Ecto neural progenitor cell (in vitro differentiated cells): ENCODE measurements at places on chromosomes 3 and 15.

DNA sequence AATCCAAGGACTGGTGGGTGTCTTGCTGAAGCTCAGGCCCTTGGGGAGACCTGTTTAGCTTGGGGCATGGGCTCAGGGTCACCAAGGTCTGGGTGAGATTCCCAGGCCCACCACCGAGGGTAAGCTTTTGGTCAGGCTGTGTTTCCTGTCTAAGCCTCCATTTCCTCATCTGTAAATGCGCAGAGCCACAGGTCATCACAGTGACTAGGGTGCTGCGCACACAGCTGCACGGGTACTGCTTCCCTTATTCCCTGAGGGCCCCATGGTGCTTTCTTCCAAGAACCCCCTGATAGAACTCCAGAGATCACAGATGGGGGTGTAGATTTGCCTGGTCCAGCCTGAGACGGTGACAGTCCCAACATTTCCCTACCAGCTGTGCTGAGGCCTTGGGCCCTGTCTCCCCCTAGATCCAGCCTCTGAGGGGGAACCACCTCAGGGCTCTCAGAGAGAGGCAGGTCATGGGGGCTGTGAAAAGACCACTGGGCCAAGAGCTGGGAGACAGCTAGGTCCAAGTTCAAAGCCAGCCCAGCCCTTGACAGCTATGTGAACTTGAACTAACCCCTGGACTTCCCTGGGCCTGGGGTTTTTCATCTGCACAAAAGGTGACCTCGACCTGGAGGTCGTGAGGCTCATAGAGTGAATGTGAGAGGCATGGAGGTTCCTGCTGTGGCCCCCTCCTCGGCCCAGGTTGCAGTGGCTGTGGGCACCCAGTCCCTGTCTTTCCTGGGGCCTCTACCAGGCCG lies 60.7 kb downstream of the SEMA3G start:
- DNase-seq = no peak

GRCh38 chr3:152823781-152824180 lies 11.2 kb upstream of the P2RY1 start:
- DNase-seq = no peak

DNA sequence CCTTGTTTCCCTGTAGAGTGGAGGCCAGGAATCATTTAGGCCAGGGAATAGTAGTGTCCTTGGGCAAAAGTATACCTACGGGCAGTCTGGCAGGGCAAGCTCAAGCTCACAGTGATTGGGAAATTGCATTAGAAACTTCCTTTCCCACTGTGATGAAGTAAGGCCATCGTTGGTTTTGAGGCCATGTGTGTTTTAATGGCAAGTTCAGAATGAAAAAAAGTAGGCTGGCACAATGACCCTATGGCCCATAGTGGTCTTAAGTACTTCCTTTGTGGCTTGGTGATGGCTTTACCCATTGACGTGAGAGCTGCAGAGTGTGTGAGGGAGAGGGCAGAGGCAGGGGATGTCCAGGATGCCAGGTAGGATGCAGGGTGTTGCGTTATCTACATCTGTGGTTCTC lies 28.8 kb downstream of the LIMD1 start:
- no peak for DNase-seq

- DNase-seq = no peak
These were observed 109.5 kb downstream of the SYNPR start for GRCh38 chr3:63387568-63387967.

GRCh38 chr15:93173369-93173768 lies 84.4 kb upstream of the RGMA start:
- DNase-seq = no peak

GRCh38 chr3:4818986-4819693 lies 160.1 kb upstream of the BHLHE40 start:
- DNase-seq = no peak

GRCh38 chr3:129460572-129460971 lies 20.5 kb downstream of the IFT122 start:
- no peak for DNase-seq

DNA sequence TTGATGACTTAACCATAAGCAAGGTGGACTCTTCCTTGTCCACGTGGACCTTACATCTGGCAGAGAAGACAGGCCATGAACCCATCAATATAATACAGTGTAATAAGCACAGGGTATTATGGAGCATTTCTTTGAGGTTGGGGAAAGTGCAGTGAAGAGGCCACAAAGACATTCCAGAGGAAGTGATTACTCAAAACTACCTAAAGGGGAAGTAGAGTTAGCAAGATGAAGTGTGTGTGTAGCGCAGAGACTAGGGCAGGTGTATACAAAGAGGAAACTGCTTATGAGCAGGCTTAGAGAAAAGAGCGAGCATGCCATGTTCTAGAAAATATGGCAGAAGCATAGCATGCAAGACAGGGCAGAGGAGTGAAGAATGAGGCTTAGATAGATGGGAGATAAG lies 17.9 kb downstream of the CP start:
- DNase-seq = no peak

DNA sequence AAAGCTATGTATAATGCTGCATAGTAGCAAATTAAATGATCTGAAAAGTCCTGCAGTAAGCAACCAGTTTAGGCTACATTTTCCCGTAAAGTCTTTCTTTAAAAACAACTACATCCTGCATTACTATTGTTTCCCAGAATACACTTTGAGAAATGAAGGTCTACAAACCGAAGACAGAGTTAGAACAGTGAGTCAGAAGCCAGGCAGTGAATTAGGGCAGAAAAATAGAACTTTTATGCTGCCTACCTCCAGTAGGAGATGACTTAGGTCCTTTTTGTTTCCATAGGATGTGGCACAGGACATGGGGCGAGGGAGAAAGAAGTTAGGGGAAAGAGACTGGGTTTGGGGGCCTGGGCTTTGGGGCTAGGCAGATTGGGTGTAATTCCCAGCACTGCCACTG lies 127.3 kb downstream of the PPM1L start:
- DNase-seq = no peak

GRCh38 chr3:188164248-188164687 lies 10.3 kb downstream of the LPP start:
- DNase-seq = no peak

GRCh38 chr15:56978898-56979662 lies 60.6 kb downstream of the TCF12 start:
- no peak for DNase-seq

- no peak for DNase-seq
These were observed 88.6 kb upstream of the RASGRF1 start for GRCh38 chr15:79179108-79179561.

- DNase-seq = no peak
These were observed 217.0 kb downstream of the ZNF621 start for GRCh38 chr3:40741729-40742128.

GRCh38 chr3:150538324-150539208 lies 7.7 kb downstream of the SERP1 start:
- no peak for DNase-seq

- DNase-seq = no peak
These were observed 51.1 kb upstream of the APEH start for GRCh38 chr3:49623071-49623470.

GRCh38 chr3:29453284-29454001 lies 172.6 kb downstream of the RBMS3 start:
- DNase-seq = no peak

DNA sequence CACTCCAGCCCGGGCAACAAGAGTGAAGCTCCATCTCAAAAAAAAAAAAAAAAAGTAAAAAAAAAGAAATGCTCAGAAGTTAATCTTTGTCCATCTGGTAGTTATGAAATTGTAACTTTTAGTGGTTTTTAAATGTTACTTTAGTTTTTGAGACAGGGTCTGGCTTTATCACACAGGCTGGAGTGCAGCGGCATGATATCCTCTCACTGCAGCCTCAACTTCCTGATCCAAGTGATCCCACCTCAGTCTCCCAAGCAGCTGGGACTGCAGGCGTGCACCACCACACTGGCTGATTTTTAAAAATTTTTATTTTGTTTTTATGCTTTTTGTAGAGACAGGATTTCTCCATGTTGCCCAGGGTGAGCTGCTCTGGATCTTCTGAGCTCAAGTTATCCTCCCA lies 1.3 kb downstream of the RNU5B-1 start:
- DNase-seq = no peak

GRCh38 chr3:185423178-185423577 lies 60.2 kb downstream of the MAP3K13 start:
- no peak for DNase-seq

- no peak for DNase-seq
These were observed 2.8 kb upstream of the RNU5A-1 start for GRCh38 chr15:65292938-65293518.

DNA sequence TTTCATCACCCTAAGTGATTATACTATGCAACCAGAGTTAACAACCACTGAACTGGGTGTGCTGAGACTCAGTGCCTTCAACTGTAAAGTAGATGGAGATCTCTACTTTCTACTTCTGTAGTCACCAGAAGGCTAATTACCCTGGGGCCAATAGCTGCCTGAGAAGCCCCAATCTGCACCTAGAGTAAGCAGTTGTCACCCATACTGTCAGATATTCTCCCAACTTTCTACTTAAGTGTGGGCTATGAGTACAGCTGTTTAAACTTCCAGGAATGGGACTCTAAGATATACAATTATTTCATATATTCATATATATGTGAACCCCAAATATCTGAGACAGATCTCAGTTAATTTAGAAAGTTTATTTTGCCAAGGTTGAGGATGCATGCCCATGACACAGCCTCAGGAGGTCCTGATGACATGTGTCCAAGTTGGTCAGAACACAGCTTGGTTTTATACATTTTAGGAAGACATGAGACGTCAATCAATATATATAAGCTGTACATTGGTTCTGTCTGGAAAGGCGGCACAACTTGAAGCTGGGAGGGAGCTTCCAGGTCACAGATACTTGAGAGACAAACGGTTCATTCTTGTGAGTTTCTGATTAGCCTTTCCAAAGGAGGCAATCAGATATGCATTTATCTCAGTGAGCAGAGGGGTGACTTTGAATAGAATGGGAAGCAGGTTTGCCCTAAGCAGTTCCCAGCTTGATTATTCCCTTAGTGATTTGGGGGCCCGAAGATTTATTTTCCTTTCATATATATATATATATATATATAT lies 41.9 kb downstream of the CCNL1 start:
- DNase-seq = no peak

- DNase-seq = no peak
These were observed 116.7 kb downstream of the FHIT start for GRCh38 chr3:61134532-61134931.

- DNase-seq = no peak
These were observed 14.9 kb downstream of the MUC4 start for GRCh38 chr3:195796795-195797194.

GRCh38 chr15:28167042-28167441 lies 67.9 kb upstream of the OCA2 start:
- DNase-seq = no peak

DNA sequence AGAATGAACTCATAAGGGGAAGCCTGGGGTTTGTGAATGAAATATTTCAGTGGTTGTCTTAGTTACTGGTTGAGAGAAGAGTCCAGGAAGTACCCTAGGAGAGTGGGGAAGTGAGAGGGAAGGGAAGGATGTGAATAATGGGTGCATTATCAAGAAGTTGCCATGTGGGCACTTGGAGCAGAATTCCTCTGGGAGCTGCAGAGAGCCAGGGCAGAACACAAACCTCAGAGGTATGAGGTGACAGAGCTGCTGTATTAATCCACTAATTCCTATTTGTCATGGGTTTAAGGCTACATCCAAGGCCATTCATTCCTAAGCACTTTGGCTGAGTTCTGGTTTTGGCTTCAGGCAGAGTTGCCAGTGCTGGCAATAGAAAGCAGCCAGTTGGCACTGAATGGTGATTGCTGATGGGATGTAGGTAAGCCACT lies 29.0 kb downstream of the NDUFB4 start:
- DNase-seq = no peak

GRCh38 chr3:42902257-42902656 lies 3.7 kb upstream of the ZNF662 start:
- no peak for DNase-seq

- DNase-seq = no peak
These were observed 88.8 kb downstream of the SMAD3 start for GRCh38 chr15:67154249-67154648.

- no peak for DNase-seq
These were observed 115.1 kb downstream of the ULK4 start for GRCh38 chr3:41846850-41847249.

- no peak for DNase-seq
These were observed 6.5 kb downstream of the GPR160 start for GRCh38 chr3:170044271-170044670.

DNA sequence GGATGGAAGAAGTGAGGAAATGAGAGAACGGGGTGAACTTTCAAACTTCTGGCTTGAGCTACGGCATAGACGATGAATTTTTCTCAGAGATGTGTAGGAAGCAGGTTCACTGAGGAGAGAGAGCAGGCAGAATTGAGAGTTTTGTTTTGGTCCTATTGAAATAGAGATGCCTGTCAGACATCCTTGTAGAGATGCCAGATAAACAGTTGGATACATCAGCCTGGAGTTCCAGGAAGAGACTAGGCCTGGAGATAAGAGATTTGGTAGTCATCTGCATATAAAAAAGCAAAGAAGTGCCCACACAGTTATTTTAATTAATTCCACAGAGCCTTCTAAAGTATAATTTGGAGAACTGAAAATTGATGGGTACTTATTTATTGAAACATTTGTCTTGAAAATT lies 495.6 kb downstream of the IL5RA start:
- no peak for DNase-seq
